ENCODE measurements at places on chromosomes 2 and 18.

- DNase-seq, result no peak
These were observed 719.7 kb upstream of the ID2 start for GRCh38 chr2:7962161-7962560.

DNA sequence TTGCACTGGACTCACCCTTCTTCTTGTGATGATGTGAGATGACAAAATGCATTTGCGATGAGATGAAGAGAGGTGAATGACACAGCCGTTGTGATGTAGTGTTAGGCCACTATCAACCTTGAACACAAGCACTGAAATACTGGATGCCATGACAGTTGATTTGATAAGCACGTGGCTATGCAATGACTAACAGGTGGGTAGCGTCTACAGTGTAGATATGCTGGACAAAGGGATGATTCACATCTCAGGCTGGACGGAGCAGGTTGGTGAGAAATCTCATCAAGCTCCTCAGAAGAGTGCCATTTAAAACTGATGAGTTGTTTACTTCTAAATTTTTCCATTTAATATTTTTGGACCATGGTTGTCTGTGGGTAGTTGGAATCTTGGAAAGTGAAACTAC lies 375.8 kb upstream of the LYPD1 start:
- no peak for DNase-seq

DNA sequence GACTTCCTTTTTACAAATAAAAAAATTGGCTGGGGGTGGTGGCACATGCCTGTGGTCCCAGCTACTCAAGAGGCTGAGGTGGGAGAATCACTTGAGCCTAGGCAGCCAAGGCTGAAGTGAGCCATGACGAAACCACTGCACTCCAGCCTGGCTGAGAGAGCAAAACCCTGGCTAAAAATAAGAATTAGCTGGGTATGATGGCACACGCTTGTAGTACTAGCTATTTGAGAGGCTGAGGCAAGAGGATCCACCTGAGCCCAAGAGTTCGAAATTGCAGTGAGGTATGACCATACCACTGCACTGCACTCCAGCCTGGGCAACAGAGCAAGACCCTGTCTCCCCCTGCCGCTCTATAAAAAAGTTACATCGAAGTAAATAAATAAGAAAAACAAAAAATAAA lies 33.7 kb downstream of the GFPT1 start:
- no peak for DNase-seq

DNA sequence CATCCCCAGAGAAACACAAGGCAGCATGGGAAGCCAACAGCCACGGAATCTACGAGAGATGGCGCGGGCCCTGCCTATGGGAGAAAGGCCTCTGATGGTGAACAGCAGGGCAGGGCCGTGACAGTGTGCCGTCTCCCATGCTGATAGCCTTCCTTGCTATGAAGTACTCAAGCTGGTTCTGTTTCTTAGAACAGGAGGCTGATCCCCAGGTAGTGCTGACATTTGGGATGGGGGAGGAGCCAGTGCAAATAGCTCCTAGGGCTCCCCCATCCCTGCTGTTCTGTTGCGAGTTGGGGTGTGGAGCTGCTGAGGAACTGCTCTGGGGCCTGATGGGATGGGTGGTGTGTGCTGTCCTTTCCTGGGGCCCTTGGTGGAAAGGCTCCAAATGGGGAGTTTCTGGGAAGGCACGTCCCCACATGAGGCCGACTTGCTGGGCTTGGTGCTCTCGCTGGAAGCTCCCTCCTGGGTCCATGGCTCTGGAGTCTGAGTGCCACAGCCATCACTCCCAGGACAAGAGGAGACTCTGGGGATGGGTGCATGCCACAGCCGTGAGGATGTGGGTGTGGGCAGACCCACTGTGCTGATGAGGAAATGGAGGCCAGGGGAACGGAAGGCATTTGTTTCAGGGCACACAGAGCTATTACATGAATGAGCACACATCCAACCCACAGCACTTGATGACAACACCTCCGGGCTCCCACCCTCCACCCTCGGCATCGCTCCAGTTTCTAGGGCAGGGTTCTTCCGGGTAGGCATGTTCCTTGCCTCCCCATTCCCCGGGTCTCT lies 246.8 kb downstream of the HDAC4 start:
- peak; percentile 7 for DNase-seq

DNA sequence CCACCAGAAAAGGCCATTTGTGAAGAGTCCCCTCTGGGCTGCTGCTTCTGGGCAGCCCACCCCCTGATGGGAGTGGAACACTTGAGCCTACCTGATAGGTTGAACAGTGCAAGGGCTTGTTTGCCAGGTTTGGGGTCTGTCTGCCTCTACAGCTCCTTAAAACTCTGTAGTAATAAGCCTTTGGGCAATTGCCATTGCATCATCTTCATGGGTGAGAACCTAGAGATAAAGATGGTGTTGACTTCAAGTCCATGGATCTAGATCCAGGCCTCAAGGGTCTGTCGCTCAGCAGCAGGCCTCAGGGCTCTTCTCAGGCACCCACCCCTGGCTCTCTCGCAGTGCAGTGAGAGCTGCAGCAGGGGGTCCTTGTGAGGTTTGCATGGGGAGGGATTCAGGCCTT lies 47.1 kb upstream of the MCFD2 start:
- no peak for DNase-seq

- no peak for DNase-seq
These were observed 257.8 kb upstream of the GALNT5 start for GRCh38 chr2:156999661-157000060.

DNA sequence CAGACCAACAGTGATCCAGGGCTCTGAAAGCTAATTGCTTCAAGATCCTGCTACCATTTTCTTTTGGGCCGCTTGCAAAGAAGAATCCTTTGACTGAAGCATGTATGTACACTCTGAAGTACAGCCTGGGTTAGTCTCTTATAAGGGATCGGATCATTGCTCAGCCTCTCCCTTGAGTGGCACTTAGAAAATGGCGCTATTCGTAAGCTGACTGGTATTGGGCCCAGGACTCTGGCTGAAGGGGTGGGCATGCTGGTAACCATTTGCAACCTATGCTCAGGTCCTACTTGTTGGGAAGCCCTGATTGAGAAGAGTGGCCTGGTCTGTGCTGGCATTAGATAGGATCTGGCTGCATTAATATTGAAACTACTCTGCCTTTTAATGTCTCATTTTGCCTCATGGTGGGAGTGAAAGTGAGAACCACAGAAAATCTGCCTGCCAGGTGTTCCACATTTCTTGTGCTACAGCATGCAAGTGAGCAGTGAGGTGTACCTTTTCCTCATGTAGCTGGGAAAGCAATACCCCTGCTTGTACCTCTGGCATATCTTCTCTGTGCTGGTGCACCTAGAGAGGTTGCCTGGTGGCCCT lies 661 bp upstream of the MGAT5 start:
- no peak for DNase-seq

DNA sequence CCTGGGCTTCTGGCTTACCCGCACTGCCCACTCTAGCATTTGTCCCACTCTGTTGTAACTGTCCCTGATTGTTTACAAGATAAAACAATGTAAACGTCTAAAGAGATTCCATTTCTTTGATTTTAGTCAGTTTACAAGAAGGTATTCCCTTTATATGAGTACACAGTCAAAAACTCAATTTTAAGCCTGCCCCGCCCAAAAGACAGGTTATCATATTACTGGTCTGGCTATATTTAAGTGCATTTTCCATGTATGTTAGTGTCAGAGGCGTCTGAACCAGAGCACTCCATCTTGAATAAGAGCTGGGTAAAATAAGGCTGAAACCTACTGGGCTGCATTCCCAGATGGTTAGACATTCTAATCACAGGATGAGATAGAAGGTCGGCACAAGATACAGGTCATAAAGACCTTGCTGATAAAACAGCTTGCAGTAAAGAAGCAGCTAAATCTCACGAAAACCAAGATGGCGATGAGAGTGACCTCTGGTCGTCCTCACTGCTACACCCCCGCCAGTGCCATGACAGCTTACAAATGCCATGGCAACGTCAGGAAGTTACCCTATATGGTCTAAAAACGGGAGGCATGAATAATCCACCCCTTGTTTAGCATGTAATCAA lies 15.0 kb downstream of the GPR45 start:
- DNase-seq, result no peak

GRCh38 chr2:226835420-226835795 lies 446 bp upstream of the RHBDD1 start:
- peak; percentile 63 for DNase-seq

DNA sequence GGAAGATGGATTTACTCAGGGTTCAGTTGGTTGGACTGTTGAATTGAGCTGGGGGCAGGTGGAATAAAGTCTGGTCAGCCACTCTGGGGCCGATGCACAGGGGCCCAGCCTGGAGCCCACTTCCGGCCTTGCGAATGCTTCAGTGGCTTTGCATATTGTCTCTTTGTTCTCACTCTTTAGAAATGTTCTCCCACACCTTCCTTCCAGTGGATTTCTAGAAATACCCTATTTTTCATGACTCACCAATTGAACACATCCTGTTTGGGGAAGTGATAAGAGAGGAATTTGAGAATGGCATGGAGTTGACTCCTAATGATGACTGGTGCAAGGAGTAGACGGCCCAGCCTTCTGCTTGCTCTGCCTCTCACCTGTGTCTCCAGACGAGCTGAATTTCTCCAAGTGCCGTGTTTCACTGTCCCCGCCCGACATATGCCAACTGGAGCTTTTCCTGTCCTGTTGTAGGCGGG lies 28.1 kb downstream of the ASAP2 start:
- no peak for DNase-seq

DNA sequence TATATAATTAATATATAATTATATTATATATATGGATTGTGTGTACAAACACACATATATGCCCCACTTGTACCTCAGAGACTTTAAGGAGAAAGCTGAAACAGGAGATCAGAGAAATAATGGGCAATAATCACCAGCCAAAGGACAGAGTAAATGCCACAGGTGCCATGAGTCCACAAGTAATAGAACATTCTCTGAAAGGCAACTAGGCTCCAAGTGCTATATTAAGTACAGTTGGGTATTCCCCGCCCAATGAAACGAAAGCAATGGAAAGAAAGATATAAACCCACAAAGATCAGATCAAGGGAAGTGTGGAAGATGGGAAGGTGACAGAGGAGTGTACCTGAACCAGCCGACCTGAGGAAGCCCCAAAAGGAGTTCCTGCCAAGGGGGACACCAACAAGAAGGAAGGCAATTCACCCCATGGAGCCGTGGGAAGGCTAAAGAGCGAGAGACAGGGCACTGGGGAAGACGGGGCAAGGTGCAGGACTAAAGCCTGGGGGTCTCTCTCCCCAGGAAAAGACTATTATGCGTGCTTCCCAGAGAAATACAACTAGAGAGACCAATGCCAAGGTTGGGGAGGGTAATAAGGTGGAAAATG lies 19.0 kb downstream of the DYM start:
- DNase-seq, result no peak

- DNase-seq, result no peak
These were observed 430.0 kb upstream of the VWC2L start for GRCh38 chr2:213980883-213981282.

- DNase-seq, result no peak
These were observed 38.2 kb downstream of the SESTD1 start for GRCh38 chr2:179226203-179226960.

- DNase-seq, result no peak
These were observed 21.5 kb downstream of the UXS1 start for GRCh38 chr2:106172649-106173048.

GRCh38 chr2:233079953-233080835 lies 20.1 kb downstream of the INPP5D start:
- no peak for DNase-seq

- DNase-seq, result no peak
These were observed 158.6 kb downstream of the AQP4 start for GRCh38 chr18:26706911-26707351.

GRCh38 chr2:179521944-179522343 lies 257.3 kb upstream of the SESTD1 start:
- no peak for DNase-seq

GRCh38 chr2:12507295-12507694 lies 209.4 kb upstream of the TRIB2 start:
- DNase-seq, result no peak

GRCh38 chr18:28831908-28832307 lies 655.0 kb upstream of the CDH2 start:
- DNase-seq, result no peak

GRCh38 chr2:191699341-191699945 lies 21.5 kb downstream of the NABP1 start:
- no peak for DNase-seq

DNA sequence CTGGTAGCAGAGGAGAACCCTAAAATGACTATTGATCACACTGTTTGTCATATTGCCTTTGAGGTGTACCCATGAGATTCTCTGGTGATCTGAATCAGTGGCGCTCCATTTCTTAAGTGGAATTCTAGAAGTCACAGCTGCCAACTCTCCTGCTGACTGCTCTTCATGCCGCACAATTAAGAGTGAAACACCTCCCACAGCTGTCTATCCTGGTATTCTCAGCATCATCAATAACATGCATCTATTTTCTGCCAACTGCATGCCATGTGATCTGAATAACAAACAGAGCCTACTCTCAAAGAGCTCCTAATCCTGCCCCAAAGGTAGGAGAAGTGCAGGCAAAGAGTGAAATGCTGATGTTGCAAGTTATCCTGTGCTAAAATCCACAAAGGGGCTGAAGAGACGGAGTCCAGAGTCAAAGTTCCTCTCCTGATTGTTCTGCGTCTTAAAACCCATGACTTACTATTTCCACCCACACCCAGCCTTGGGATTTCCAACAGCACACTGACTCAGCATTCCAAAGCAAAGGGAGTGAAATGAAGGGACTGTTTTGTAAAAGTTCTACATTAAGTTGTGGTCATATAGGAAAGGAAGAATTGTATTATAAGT lies 13.7 kb upstream of the DAPL1 start:
- no peak for DNase-seq

DNA sequence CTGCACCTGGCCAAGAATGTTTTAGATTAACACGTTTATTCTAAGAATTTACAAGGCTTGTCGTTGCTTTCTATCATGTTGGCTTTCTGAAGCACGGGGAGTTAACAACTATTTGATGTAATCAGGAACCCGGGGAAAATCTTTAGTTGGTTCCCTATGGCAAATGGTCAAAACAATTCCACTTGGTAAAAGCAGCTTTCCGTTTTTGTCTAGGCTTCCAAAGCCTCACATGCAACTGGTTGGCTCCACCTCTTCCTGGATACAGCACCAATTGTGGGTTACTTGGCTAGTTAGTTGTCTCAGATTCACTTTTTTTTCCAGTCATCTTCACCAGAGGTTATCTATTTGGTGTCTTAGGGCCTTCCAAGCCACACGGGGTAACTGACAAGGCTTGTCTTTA lies 2.8 kb downstream of the COLEC12 start:
- no peak for DNase-seq

DNA sequence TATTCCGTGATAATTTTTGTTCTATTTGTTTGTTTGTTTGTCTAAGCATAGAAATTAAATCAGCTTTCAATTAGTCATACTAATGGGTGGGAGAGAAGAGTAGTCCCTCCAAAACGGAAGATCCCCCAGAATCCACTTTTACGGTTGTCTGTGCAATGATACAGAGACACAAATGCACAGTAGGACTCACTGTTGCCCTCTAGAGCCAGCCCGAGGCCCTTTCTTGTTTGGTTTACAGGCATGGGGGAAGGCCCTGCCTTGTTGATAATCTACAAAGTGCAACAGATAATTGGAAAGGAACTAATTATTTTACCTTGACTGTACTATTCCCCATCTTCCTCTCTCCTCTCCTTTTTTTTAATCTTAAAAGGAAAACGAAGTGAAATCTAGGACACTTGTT lies 121.1 kb downstream of the ACOXL start:
- peak; percentile 67 for DNase-seq

All from glutamatergic neuron (in vitro differentiated cells).